Mesothelial cell of epicardium (in vitro differentiated cells): ENCODE measurements at places on chromosomes 6 and 20.

- DNase-seq, result no peak
Measured at GRCh38 chr20:62481425-62482145, 5.8 kb upstream of the GATA5 start.

DNA sequence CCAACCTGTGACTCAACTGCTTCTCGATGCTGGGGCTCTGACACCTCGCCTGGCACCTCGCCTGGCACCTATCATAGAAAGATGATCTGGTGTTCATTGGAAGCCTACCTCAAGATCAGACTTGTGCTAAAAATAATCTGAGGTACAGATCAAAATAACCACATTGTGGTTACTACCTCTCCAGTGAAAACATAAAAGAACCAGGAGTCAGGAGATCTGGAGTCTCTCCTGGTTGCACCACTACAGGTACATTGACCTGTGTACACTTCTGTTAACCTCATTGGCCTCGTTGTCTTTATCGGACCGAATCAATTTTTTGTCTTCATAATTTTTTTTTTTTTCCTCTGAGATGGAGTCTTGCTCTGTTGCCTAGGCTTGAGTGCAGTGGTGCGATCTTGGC, 695.9 kb downstream of the HDGFL1 start:
- DNase-seq, result no peak

DNA sequence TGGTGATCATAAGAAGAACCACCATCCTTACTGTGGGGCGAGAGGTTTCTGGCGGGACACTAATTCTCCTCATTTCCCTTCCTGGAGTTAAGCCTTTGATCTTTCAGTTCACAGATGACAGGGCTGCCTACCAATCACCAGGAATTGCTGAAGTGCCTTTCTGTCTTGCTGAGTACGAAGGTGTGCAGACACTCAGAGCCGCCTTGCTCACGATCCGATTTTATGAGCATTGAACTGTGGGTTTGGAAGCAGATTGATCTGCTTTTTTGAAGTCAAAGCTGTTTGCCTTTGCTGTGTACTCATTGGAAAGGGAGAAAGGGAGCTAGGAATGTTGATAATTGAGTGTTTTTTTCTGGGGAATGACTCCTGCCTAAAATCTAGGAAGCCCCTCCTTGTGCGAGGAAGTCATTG, 129.1 kb upstream of the SALL4 start:
- no peak for DNase-seq

DNA sequence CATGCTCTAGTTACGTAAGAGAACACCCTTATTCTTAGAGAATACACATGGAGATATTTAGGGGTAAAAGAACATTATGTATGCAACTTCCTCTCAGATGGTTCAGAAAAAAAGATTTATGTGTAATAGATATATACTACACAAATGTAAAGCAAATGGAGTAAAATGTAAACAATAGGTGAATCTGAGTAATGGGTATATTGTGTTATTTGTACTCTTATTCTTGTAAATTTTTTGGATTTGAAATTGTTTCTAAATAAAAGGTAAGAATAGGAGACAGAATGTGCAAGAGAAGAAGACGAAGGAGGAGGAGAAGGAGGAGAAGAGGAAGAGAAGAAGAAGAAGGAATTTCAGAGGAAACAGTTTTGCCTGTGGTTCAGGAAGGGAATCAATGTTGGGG, 22.5 kb upstream of the LCA5 start:
- no peak for DNase-seq

DNA sequence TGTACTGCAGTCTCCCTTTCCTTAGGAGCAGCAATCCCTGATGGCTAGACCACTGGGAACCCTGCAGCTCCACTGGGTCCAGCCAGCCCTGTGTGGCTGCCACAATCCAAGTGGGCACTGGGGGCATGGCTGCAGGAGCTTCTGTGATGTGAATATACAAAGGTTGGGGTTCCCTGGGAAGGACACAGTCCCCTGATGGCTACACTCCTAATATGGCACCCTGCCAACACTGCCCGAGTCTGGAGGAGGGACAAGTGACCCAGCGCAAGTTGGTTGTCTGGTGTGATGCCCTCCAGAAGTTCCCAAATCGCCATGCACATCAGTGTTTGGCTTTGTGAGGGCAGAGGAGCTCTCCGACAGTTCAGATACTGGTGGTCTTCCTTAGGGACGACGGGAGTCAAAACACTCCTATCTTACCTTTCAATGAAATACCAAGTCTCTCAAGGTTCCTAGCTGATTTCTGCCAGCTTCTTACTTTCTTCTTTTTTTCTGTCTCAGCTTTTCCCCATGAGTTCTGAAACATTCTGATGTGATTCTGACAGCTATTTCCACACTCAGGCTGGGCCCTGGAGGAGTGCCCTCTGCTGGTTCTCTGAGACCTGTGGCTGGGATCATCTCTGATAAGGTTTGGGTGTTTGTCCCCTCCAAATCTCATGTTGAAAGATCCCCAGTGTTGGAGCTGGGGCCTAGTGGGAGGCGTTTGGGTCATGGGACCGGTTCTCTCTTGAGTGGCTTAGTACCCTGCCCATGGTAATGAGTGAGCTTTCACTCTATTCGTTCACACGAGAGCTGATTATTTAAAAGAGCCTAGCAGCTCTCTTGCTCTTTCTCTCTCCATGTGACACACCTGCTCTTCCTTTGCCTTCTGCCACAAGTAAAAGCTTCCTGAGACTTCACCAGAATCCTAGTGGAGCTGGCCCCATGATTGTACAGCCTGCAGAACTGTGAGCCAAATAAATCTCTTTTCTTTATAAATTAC, 15.5 kb upstream of the ZFP57 start:
- DNase-seq, result no peak

DNA sequence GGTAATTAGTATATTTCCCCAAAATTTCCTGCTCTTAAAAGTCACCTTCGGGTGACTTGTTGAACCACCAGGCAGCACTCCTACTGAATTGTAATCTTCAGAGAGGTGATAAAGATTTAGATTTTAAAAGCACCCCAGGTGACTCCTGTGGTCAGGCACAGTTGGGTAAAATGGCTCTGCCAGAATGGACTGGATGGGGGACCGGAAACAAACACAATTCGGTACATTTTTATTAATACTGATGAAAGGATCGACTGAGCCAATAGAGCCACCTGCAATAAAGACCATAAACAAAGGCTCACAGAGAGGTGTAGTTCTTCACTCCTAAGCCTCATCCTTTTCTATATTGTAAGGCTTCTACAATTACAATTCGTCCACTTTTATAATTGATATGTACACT, 19.6 kb upstream of the FAM83C start:
- DNase-seq, result no peak
